CD4-positive, alpha-beta T cell (primary cell): ENCODE measurements at places on chromosomes 12 and 14. TPM values are rescaled to one million over a fixed set of nuclear protein-coding genes. Genes with fewer than 3 reads are reported as not detected.

- no peak for DNase-seq
- H3K36me3 ChIP-seq: no peaks in the 10 kb centered on the region
- no peaks in the 10 kb centered on the region for H3K4me1 ChIP-seq
Measured at GRCh38 chr12:40446385-40446784, 221.6 kb downstream of the LRRK2 start.

The OTX2 gene
- total RNA-seq: not detected

GRCh38 chr12:111037047-111037446 is 116.7 kb upstream of the MYL2 start:
- H3K27ac ChIP-seq: no peak overlapping the region
- no peak for DNase-seq
- H3K4me1 ChIP-seq: peaks cover 29% of the 10 kb centered on the region
- H3K27me3 ChIP-seq: peaks cover 42% of the 10 kb centered on the region
- H3K4me3 ChIP-seq: no peak overlapping the region
- H3K36me3 ChIP-seq: no peaks in the 10 kb centered on the region

The DPF3 gene
- 0.27 TPM for total RNA-seq
